ENCODE measurements at places on chromosomes 16 and 17. TPM values are rescaled to one million over a fixed set of nuclear protein-coding genes. Genes with fewer than 3 reads are reported as not detected.
A peak's percentile ranks its signal among the peaks of the same experiment; 100 is the strongest.

The FN3K gene
- 0.74 TPM for total RNA-seq

The ATP2C2 gene
- not detected for total RNA-seq

The ABCC3 gene
- total RNA-seq, result 12.5 TPM

The MEIOC gene
- total RNA-seq, result not detected

The IL4R gene
- total RNA-seq, result 82.3 TPM

The CALB2 gene
- 0.36 TPM for total RNA-seq

The MGAT5B gene
- 0.74 TPM for total RNA-seq

The CBX8 gene
- 1.7 TPM for total RNA-seq

The TSPAN10 gene
- 4.5 TPM for total RNA-seq

The KRT12 gene
- not detected for total RNA-seq

DNA sequence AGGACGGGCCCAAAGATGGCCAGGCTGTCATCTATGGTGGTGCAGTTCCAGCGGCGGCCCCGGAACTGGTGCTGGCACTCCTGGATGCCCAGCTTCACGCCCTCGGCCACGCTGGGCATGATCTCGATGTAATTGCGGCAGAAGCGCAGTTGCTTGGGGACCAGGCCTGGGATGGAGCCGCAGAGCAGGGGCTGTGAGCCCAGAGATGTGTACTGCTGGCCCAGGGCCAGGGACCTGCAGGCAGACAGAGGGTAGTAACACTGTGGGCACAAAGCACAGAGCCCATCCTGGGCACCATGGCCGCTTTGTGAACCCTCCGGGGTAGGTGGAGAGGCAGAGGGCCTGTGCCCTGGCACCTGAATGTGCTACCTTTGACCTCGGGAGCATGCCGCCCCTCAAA is 44.8 kb downstream of the WNT3 start:
- no peak for DNase-seq

DNA sequence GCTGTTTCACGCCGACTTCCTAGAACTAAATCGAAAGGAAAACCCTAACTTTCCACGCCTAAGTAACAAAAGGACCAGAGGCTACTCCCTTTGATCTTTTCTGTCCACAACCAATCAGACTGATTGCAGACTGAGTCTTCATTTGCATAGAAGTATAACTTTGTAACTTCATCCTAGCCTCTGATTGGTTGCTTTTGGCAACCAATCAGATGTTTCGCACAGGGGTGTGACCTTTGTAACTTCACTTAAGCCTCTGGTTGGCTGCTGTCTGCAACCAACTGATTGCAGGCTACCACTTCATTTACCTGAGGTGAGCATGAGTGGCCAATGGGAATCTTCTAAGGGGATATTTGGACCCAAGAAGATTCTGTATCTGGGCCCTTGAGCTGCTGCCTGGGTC is 17.4 kb upstream of the ICAM2 start:
- no peak for DNase-seq

DNA sequence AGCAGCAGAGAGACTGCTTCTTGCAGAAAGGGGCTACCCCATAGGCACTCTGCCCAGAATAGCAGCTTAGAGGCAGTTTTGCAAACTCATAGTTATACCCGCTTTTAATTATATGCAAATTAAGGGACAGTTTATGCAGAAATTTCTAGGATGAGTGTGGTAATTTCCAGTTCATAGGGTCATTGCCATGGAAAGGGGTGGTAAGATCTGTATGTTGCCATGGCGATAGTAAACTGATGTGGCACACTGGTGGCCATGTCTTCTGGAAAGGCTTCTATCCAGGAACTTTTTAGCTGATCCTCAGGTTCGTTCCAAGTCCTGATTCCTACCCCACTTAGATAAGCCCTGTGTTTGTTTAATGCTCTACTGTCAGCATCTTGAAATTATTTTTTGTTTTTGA is 6.2 kb downstream of the STXBP4 start:
- no peak for DNase-seq

DNA sequence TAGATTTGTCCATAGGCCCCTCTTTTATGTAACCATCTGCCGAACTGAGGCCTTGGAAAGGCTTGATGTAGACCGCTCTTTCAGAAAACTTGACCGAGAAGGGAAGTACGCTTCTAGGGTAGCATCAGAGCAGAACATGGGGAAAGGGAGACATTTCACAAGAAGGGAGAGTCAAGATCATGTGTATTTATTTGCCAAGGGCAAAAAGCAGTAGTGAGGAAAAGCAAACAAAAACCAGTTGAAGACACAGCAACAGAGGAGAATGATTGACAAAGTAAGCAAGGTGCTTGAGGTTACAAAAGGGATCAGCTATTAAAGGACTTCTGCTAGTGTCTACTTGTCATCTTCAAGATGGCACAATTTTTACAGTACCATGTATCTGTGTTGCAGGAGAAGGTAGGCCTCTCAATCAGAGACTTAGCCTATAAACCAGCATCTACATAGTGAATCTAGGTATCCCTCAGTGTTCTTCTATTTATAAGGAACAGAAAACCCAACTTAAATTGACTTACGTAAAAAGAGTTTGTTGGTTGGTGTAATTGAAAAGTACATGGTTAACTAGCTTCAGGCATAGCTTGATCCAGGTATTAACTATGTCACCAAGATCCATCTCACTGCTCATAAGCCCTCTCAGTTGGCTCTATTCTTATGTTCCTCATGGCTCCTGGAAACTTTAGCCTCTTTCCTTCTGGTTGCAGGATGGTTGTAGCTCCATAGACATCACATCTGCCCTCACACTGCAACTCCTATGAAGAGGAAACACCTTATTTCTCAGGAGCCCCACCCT is 288.4 kb downstream of the IRX3 start:
- no peak for DNase-seq

DNA sequence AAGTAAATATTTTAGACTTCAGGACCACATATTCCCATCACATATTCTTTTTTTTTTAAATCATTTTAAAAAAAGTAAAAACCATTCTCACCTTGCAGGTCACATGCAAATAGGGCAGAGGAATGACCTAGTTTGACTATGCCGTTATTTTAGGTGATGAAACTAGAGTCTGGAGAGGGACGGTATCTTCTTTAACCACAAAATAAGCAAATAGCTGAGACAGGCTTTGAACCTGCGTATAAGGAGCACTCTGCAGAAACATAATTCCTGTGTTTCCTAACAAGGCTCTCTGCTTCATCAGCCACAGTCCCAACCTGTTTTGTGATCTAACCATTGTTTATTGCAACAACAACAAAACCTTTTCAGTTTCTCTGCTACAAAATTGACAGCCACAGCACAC is 121.5 kb downstream of the PCTP start:
- no peak for DNase-seq

DNA sequence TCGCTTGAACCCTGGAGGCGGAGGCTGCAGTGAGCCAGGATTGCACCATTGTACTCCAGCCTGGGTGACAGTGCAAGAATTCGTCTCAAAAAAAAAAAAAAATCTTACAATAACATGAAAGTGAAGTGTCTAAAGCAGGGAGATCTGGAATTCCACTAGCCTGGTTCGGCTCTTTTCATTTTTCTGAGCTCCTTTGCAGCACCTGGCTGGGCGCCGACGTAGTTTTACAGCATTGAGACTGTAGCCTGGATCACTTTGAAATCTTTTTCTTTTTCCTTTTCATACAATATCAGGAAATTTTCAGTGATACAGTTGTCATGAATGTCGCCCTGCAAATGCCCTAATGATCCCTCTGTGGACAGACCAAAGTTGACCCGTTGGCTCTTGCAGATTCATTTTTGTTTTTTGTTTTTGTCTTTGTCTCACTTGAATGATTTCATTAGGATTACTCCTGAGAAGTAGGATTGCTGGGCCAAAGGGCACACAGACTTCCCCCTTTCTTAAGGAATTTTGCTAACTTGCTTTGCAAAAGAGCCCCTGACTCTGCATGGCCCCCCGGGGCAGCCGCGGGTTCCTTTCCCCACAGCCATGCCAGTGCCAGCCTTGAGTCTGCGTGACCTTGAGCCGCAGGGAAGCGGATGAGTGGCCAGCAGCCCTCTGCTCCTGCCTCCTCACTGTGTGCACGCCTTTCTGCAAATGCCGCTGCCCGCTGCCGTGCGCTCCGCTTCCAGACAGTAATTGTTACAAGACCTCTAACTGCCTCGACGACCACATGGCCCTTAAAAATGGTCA is 28.0 kb downstream of the CRISPLD2 start:
- no peak for DNase-seq

GRCh38 chr17:70677783-70678647 is 508.7 kb downstream of the KCNJ2 start:
- no peak for DNase-seq

DNA sequence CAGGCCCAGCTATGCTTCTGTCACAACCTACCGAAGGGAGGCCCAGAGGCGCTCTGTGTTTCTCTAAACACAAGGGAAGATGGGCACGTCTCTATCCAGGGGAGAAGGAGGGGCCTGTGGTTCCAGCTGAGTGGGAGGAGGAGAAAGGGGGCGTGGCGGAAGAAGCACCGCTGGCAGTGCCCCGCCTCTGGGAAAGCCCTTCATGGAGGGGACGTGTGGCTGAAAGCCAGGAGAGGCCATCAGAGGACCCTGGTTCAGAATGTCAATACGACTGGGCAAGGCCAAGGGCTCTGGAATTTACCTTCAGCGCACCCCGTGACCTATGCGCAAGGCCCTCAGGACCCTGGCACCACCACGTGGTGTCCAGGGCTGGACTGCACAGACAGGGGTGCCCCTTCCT is 12.3 kb upstream of the SLC38A8 start:
- no peak for DNase-seq

DNA sequence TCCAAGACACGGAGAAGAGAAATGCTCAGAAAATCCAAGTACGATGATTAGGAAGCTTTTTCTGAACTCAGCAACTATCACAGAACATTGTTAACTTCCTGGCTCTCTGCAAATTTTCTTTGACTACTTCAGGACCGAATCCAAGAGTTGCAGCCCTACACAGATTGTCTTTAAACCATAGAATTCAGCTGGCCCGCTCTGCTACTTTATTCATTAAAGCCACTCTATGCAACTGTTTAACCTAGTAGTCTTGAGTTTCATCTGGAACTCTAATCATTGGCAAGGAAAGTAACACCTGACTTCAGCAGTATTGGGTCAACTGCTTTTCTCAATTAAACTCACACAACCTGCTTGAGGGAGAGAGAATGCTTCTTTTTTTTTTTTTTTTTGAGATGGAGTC is 210.1 kb downstream of the SLC39A11 start:
- DNase-seq, result no peak

DNA sequence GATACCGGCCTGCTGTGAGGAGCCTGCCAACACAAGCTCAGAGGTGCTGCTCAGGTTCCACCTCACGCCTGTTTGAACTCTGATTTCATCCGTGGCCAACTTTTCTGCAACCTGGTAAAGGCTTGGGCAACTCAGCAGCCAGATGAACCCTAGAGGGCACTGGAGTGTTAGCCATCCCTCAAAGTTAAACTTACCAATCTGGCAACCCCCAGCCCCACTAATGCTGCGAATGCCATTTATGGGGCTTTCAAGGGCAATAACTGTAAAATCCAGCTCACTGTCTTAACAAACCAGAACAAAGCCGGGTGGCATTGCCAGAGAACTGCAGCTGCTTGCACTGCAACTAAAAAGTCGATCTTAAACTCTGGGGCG is 105.5 kb downstream of the AXIN2 start:
- DNase-seq, result peak; percentile 32

GRCh38 chr17:63538693-63539595 is 11.3 kb upstream of the DCAF7 start:
- no peak for DNase-seq

DNA sequence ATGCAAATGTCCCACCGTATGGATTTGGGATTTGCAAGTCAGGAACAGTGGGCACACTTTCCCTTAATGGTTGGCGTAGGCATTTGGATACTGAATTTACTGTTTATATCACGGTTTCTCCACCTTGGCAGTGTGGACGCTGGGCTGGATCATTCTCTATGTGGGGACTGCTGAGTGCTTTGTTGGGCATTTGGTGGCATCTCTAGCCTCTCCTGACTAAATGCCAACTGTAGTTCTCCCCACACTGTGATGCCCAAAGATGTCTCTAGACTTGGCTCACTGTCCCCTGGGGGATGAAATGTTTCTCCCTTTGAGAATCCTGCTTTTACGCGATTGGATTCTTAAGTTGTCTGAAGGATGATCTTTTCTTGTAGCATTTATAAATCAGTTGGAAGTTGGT is 49.0 kb downstream of the RBFOX1 start:
- DNase-seq, result no peak

DNA sequence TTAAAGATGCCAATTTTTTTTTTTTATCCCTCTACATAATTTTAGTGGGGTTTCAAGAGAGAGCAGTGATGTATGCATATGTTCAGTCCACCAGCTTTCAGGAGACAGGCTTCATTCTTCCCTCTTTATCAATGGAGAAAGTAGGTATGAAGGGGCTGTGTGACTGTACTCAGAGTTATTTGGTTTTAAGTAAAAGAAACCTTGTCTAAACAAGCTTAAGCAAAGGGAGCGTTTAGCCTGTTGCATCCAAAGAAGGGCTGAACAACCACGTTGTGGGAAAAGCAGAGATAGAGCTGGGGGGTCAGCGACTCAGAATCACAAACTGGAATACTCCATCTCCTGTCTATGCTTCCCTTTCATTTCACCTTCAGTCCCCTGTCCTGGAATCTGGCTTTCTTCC is 50.4 kb upstream of the HAS3 start:
- DNase-seq, result no peak

GRCh38 chr17:42058063-42058462 is 7.7 kb upstream of the C17orf113 start:
- DNase-seq, result no peak

GRCh38 chr17:80384078-80384960 is 30.6 kb upstream of the ENDOV start:
- no peak for DNase-seq

DNA sequence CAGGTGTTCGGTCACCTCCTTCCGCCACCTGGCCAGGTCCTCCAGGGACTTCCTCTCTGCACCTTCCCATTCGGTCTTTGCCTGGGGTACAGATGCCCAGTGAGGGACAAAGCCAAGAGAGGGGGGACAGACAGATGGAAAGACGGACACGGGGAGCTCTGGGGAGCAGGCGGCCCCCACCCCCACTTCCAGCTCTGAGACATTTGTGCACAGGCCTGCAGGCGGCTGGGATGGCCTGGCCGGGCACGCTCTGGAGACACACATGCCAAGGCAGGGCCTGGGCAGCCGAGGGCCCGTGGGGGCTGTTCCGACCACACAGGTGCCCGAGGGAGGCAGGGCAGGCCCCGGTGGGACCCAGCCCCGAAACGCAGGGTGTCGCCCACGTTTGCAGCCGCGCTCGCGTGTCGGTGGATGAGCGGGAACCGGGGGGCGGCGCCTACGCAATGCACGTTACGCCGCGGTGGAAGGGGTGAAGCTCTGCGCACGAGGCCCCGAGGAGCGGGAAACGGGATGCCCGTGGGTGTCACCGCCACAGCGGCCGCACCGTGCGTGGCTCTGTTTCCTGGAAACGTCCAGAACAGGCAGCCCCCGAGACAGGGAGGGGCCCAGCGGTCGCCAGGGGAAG is 6.0 kb downstream of the PERCC1 start:
- DNase-seq, result no peak

GRCh38 chr17:80025140-80025539 is 10.5 kb downstream of the TBC1D16 start:
- no peak for DNase-seq

Data from fibroblast of the aortic adventitia (primary cell).